ENCODE measurements at places on chromosomes 3 and 15. TPM values are rescaled to one million over a fixed set of nuclear protein-coding genes. Genes with fewer than 3 reads are reported as not detected.

Gene ITGA11
- total RNA-seq: 0.94 TPM

Gene CD96
- not detected for total RNA-seq

Gene CADM2
- 120 TPM for total RNA-seq

Gene DOCK3
- total RNA-seq: 60.7 TPM

Gene POC1A
- 4.4 TPM for total RNA-seq

Gene MAPKAPK3
- total RNA-seq: 5.3 TPM

Gene KIF23
- total RNA-seq: 10.0 TPM

Gene PATL2
- 3.4 TPM for total RNA-seq

Gene DNAH1
- 6.3 TPM for total RNA-seq

Gene GOLGA8G
- not detected for total RNA-seq

Gene C15orf62
- total RNA-seq: 0.31 TPM

Gene OR4F15
- total RNA-seq: not detected

Gene TGM4
- not detected for total RNA-seq

Gene FETUB
- total RNA-seq: not detected

Gene CD47
- total RNA-seq: 348 TPM

Gene LDHAL6B
- not detected for total RNA-seq

Gene GOLGA6L10
- total RNA-seq: 14.1 TPM

Gene NMNAT3
- total RNA-seq: 13.5 TPM

Gene CD276
- 52.9 TPM for total RNA-seq

Gene GTF2E1
- 13.5 TPM for total RNA-seq
